MG63 (cell line): ENCODE measurements at places on chromosomes 16 and 17.

DNA sequence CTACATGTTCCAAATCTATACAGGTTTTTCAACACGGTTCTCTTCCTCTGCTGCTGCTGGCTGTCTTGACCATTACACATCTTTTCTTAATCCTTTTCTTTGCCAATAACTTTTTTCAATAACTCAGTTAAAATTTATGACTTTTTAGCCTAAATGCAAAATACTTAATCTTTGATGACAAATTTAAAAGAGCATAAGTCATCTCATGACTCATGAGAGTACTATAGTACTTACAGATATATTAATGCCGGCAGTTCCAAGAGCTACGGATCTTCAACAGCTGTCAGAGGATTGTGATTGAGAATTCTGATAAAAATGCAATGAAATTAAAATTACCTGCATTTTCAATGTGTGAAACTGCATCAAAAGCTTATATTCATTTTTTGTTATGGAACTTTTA is 105.5 kb downstream of the KPNA2 start:
- no peak for DNase-seq

DNA sequence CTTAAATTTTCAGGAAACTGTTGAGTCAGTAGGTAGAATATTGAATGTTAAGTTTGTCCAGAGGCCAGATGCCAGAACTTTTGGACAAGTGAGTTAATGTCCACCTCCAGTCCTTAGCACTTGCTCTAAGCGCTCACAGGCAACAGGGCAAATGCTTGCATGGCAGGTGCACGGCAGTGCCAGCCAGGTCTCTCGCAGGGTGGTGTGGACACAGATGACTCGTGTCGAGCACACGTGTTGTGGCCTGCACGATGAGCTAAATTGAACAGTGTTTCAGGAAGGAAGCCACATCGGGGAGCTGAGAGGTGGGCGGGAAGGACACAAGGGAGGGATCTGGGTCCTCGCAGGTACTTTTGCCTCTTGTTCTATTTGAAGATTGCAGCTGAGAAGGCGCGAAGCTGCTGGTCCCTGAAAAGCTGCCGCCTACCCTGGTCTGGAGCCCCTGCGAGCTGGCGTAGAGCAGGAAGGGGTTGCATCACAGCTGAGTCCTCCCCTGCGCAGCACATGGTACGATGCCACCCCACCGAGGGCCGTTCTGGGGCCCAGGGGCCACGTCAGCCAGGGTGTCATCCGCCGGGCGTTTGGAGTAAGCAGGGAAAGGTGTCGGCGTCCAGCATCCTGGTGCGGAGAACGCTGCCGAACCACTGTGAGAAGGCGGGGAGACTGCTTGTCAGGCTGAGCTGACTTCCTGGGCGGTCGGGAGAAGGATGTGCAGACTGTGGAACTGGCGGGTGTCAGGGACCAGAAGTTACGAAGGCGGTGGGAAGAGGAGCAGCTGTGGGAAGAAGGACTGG is 6.3 kb downstream of the RAB40C start:
- no peak for DNase-seq

DNA sequence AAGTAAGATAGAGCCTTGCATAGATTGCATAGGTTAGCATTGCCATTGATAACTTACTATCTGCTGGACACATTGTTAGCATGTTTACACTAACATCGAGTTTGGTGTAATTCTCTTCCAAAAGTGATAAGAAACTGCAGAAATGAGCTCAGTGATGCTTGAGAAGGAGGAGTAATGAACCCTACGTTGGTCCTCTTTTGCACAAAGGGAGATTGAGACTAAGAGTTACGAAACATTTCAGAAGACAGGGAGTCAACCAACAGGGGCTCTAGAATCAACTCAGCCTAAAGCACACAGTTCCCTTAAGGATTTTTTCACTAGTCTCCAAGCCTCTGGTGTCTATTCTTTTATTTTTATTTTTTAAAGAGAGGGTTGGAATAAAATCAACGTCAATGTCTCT is 6.8 kb downstream of the CCL7 start:
- no peak for DNase-seq

DNA sequence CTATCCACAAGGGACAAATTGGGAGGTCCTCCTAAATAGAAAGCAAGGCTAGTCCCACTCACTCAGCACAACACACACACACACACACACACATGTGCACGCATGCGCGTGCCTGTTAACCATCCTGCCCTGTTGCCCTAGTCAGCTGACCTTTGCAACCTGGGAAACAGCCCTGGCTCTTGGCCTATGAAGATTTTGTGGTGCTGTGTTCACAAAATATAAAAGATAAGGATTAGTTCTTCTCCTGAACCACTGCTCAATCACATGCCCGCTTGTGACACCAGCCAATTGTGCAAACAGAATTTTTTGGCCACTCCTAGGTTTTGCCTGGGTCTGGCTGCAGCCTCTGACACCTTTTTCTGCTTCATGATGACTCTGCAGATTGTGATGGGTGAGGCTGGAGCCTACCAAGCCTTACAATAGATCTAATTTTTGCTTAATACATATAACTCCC is 3.3 kb upstream of the CES1 start:
- no peak for DNase-seq

DNA sequence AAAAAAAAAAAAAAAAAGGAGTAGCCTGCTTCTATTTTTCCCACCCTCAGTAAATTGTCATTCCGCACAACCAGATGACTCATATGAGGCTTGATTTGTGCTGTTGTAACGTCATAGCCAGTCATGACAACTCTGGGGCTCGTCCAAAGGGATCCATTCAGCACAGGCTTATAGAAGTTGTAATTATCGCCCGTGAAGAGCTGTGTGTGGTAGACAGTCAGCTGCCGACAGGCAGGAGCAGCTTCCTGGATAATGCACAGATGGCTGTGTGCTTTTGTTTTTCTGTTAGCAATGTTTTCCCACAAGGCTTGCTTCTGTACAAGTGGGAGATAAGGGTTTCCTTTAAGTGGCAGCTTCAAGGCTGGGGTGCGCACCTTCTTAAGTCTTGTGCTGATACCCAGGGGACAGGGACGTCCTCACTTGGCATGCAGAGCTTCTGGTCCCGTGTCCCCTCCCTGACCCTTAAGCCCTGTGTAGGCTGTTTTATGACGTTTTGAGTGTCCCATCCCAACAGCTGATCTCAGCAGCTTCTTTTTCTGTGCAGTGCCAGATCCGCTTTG is 26.0 kb downstream of the SNX29 start:
- DNase-seq, result peak; percentile 9

DNA sequence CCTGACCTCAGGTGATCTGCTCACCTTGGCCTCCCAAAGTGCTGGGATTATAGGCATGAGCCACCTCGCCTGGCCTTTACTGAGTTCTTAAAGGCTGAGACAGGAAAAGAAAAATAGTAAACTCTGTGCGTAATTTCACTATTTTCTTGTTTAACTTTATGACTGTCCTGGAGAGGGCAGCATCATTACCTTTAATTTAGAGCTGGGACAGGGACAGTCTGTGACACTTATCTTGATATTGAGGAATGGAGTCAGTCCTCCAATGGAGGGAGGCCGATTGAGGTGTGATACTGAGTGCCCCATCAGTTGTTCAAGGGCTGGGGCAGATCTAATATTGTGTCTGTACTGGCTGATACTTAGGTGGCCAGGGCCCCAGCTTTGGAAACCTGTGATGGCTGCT is 21.5 kb upstream of the SPN start:
- DNase-seq, result no peak

GRCh38 chr16:81170824-81171223 is 67.7 kb upstream of the BCO1 start:
- DNase-seq, result no peak

- DNase-seq, result peak; percentile 94
Measured at GRCh38 chr17:30477083-30477773, at the start of gene GOSR1. Gene GOSR1 (plus strand): TSS chr17:30477408. CDS start chr17:30477434, 26 bp downstream.

DNA sequence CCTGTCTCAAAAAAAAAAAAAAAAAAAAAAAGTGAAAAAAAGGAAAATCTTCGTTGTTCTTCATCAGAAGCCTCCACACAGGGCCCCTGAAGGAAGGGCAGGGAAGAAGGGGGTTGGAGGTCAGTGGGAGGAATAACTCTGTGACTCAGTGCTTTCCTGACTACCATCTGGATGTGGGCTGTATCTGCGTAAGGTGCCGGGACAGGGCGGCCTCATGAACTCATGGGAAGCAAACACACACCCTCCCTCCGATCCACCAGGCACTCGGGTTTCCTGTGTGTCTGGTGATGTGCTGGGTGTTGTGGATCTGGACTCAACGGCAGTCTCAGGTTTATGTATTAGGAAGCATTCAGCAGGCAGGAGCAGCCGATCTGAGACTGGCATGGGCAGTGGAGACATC is 691.6 kb downstream of the WWOX start:
- DNase-seq, result no peak

DNA sequence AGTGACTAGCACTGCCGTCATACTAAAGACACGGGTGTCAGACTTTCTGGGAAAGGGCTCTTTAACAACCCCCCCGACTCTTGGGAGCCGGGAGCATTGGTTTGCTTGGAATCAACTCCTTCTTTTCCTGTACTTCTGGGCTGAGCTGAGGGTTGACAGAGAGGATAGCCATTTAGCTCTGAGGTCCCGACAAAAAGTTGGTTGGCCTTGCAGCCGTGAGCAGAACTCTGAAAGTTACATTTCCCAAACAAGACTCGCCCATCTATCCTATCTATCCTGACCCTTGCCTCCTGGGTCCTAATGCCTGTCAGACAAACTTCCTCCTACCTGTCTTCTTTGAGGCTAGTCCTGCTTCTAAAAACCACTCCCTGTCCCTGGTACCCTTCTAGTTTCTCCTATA is 460.8 kb upstream of the TOM1L1 start:
- DNase-seq, result no peak

DNA sequence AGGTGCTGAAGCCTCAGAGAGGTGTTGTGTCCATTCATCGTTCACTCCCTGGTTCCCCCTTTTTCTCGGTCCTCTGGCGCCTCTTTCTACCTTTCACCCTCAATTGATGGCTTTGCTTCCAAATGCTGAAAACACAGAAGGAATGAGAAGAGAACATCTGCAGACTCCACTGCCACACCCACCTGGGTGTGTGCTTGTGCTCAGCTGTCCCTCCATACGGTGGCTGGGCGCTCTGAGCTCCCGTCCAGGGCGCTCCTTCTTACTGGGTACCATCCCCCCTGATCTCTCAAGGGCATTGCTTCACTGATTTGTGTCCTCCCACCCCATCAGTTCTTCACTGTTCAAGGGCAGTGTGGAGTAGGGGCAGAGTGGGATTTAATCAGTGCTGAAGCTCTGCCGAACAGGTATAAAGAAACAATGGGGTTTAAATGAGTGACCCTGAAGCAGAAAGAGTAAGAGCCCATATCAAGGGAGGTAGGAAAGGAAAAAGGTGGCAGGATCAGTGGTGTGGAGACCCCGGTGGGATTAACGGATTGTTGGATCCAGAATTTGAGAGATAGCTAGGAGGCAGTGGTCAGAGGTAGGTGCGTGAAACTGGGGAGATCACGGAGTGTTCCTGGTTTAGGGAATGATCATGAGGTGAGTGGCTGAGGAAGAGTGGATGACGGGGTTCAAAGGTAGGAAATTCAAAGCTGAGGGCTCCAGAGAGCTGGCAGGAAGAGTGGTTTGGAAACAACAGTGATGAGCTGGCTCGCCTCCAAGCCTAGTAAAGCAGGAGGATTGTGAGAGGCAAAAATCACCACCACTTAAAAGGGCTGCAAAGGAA is 40.8 kb downstream of the MRTFB start:
- DNase-seq, result peak; percentile 28

GRCh38 chr17:74545843-74546230 is at the start of gene CD300C:
Gene CD300C (minus strand): TSS chr17:74546115. CDS start chr17:74545782, 333 bp downstream.
- DNase-seq, result peak; percentile 20

- DNase-seq, result no peak
Measured at GRCh38 chr17:8875436-8875835, 8.0 kb upstream of the PIK3R6 start.

DNA sequence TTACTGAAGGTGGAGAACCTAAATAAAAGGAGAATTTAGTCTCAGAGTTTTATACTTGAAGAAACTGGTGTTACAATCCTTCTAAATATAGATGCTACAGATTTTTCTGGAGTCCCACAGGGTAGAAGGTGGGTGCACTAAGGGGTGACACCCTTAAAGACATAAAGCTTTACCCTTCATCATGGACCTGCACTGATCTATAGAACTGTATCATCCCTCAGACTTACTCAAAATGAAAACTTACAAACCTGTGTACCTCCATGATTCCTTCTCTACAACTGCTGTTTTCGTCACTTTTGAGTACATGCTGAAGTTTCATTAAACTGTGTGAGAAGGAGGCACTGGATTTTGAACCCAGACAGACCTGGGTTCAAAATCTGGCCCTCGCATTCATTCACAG is 169.5 kb upstream of the NOG start:
- DNase-seq, result no peak

- DNase-seq, result no peak
Measured at GRCh38 chr17:47220531-47220999, 11.4 kb downstream of the MYL4 start.

GRCh38 chr16:83549316-83550182 is 258.2 kb upstream of the HSBP1 start:
- no peak for DNase-seq

- DNase-seq, result no peak
Measured at GRCh38 chr16:57534337-57534880, 2.0 kb downstream of the CCDC102A start.

- peak; percentile 7 for DNase-seq
Measured at GRCh38 chr17:38663964-38664644, 10.7 kb downstream of the EPOP start.

GRCh38 chr17:71921796-71922195 is 199.0 kb upstream of the SOX9 start:
- no peak for DNase-seq

DNA sequence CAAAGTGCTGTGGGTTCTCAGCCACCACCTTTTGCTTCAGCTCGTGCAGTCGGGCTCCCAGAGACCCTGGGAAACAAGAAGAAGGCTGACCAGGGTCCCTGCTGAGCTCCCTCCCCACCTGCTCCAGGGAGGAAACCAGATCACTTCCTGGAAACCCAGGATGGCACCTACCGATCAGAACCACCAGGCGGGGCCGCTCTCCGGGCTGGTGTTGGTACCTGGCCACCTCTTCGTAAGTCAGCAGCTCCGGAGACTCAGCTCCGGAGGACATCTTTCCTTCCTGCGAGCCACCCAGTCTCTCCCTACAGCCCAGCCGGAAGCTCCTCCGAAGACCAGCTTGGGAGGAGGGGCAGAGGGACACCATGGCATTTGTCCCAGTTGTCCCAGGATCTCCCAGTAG is 18.9 kb downstream of the MPP3 start:
- no peak for DNase-seq

DNA sequence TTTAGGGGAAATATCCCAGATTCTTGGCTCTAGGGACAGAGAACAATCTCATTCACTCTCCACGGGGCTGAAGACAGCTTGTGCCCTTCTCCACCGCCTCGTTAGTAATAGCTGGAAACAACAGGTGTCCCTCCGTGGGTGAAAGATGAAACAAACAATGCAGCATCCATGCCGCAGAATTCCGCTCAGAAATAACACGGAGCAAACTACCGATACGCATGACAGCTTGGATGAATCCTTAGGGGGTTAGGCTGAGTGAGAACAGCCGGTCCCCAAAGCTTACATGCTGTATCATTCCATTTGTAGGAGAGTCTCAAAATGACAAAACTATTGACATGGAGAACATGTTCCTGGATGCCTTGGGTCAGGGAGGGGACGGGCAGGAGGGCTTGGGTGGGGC is 29.4 kb upstream of the CACNG1 start:
- DNase-seq, result no peak
